NCI-H510A (cell line): ENCODE measurements at places on chromosomes 12 and 14.
A peak's percentile ranks its signal among the peaks of the same experiment; 100 is the strongest.

DNA sequence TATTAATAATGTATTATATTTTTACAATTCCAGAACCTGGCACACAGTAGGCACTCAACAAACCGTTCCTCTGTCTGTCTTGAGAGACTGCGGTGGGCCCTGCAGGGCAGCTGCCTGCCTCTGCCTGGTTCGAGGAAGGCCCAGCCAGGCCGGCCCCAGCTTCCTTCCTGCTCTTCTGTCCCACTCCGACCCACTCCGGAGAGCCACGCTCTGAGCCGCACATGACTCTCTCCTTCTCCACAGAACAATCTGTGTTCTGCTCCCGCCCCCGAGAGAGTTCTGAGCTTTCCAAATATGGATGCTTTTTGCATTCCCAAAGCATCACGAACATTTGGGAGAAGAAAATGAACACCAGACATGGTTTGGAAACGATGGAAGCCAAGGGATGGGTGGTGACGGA is 57.3 kb downstream of the TTC7B start:
- no peak for DNase-seq

GRCh38 chr14:101947904-101948665 is 16.3 kb upstream of the DYNC1H1 start:
- peak; percentile 99 for DNase-seq

GRCh38 chr14:95381726-95382125 is 62.0 kb upstream of the CLMN start:
- no peak for DNase-seq

DNA sequence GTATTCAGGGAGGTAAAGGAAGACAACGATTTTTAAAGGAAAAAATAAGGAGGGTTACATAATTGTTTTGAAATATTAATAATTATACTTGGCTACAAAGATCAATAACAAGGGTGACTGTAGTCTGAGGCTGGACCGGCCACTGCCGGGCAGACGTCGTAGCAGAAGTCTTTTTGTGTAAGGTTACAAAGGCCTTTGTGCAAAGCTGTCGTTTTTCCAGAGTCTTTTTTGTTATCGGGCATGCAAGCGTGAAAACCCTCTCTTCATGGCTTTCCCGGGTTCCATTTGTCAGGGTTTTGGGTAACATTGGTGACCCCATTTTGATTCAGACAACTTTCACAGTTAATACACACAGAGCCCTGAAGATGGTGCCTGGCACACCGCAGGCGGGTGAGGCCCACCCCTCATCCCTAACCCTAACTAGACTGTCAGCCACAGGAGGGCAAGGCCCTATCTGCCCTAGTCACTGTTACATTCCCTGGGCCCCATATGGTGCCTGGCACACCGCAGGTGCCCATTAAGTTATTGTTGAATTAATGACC is 31.3 kb downstream of the RILPL1 start:
- no peak for DNase-seq

- no peak for DNase-seq
Observed at GRCh38 chr12:110537605-110538409, 35.7 kb downstream of the RAD9B start.

DNA sequence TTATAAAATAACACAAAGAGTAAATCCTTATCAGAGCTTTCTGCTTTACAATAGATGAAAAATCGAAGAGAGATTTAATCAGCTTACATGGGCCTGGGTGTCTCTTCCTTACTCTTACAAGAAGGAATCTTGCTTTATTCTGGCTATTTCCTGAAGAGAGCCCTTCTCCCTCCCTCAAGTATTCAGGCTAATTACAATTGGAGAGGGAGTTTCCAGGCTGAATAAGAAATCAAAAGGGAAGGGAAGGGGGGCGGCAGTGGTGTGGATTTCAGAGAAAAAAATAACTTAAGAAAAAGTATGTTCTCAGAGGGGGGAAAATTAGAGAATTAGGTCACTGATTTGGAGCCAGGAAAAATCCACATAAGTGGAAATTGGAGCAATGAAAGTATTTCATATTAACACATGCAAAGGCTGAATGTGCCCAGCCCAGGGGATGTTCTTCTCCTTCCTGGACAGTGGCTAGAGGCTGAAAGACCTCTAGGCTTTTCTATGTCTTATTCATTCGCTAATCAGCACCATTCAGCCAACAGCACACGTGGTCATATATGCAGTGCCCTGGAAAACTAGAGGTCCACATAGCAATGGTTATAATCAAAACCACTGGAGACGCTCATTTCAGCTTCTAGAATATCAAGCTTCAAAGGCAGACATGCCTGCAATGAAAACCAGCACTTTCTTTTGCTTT is 158.9 kb upstream of the BTG1 start:
- DNase-seq, result no peak

DNA sequence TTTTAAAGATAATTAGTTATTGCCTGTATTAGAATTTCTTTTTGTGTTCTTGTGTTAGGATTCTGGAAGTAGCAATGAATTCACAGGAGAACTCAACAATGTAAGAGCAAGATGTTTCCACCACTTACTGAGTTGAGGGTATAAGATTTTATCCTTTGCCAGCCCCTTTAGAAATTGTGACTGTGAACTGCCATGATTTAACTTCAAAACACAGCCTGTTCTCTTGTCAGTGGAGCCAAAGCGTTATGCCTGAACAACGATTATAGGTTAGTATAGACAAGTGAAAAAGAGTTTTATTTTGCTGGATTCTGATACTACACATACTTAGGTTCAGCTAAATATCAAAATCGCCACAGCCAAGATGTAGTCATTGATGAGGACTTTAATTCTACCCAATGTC is 101.6 kb downstream of the CRADD start:
- no peak for DNase-seq

DNA sequence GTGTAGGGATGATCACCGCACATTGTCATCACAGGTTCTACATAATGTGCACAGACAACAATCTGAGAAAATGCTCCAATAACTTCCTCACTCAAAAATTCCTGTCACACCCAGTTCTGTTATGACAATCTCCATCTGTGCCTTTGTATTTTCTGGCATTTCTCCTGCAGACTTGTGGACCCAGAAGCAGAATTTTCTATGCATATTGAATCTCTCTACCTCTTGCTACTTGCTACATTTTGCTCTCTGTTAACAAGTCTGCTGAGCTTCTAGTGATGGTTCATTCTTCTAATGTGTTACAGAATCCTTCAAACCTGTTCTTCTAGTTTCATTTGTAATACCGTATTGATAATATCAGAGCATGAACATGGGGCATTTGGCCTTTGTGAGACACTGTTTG is 127.8 kb upstream of the PTPRQ start:
- no peak for DNase-seq

GRCh38 chr12:267581-268482 is 5.2 kb upstream of the SLC6A13 start:
- DNase-seq, result no peak

DNA sequence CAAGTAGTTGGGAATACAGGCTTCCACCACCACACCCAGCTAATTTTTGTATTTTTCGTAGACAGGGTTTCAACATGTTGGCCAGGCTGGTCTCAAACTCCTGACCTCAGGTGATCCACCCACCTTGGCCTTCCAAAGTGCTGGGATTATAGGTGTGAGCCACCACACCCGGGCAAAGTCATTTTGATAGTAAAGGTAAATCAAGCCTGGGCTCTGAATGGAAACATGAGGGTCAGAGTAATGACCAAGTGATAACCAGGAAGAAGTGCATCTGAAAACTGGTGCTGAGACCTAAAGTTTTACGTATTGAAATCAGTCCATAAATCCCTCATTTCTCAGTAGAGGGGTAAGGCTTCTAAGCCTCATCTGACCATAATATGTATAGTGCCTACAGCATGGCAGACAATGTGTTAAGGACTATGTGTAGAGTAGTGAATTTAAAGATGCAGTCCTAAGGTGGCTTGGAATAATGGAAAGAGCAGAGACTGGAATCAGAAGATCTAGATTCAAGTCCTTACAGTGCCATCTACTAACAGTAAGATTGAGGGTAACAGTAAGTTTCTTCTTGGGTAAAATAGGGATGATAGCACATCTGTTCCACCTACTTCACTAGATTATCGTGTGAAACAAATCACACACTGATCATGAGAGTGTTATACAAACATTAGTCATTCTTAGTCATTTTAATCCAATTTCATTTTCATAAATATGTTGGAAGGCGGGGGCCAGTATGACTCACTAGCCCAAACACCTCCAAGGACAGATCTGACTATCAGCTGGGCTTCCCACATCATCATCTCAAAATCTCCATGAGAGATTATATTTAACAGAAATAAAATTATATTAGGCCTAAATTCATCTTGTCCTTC is 11.2 kb downstream of the MAP4K5 start:
- DNase-seq, result no peak

DNA sequence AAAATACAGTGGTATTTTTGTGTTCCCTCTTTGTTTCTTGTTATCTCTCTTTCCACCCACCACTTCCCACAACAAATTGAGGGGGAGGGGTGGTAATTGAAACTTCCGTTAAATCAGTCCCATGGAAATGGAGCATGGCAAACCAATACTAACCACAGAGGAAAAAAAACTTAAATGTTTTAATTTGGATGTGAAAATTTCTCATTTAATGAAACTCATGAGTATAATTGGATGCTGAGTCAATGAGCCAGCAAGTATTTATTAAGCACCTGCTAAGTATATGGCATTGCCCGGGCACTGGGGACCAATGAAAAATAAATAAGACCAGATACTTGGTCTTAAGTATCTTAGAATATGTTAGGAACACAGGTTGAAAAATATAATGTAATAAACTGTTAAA is 147.5 kb downstream of the KCNH5 start:
- DNase-seq, result no peak

DNA sequence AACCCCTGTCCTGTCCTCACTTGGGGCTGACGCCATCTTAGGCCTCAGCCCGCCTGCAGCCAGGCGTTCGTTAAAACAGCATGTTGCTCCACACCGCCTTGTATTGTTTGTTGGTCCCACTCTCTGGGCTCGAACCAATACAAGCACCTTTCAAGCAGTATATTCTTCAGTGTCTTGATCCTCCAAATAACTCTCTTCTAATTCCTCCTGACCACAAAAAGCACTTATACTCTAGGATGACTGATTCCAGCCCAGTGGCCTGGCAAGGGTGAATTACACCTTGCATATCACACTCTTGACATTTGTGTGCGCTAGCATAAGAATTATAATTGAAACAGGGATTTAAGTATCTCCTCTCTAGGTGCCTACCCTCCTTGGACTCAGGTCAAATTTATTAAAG is 7.1 kb downstream of the CCER1 start:
- DNase-seq, result no peak

- no peak for DNase-seq
Observed at GRCh38 chr12:3554371-3555115, 63.5 kb downstream of the PRMT8 start.

GRCh38 chr12:111360325-111360930 is 8.5 kb downstream of the PHETA1 start:
- no peak for DNase-seq

DNA sequence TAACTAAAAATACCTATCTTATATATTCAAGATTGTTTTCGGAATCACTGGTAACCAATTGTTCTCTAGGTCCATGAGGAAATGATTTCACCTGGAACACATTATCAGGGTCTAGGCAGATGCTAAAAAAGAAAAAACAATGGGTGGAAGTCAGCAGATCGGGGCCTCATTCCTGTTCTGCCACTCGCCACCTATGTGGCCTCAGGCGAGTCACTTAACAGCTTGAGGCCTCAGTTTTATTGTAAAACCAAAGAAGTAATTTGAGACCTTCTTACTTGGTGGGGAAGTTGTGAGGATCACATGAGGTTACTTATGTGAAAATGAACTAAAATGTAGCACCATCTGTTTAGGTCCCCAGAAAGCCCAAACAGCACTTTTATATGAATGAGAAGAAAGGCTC is 6.2 kb upstream of the RNASE10 start:
- DNase-seq, result no peak

DNA sequence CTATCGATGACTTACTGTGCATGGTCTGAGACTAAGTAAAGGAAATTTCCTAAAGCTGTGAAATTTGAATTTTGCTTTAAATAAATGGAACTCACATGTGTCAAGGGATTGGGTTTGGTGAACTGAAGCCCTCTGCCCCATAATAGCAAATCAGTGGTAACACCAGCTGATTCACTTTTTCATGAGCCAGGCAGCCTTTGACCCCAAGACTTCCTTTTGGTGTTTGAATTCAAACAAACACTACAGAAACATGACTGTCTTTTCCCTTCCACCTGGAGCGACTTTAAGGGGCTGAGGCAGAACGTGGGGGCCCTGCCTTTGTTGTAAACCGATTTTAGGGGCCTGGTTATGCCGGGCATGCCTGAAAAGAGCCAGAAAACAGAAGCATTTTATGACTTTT is 28.8 kb downstream of the KCTD10 start:
- no peak for DNase-seq

DNA sequence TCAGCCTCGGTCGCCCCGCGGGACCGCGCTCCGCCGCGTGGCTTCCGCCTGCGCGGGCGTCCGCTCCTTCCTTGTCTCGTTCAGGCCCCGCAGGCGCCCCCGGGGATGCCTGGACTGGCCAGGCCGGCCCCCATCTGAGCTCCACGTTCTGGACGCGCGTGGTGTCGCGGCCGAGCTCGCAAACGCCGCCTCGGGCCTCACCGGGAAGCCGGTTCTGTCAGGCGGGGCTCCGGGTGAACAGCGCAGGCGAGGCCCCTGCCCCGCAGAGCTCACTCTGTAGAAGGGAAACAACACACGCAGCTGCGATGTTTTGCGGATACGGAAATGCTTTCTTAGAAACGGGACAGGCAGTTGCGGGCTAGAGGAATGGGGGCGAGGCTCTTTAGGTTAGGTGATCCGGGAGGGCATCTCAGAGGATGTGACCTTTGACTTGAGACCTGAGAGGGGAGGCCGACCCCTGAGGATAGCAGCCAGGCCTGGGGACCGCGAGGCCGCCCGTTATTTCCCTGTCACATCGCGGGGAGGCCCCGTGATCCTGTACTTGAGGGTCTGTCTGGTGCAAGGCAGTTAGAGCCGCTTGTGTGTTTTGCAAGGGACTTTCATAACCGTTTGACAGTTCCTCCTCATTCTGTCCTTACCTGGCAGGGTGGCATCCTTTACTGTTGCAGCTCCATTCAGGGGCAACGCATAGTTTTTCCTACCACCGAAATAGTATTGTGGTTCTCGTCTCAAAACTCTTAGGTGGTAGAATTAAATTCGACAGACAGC is 584 bp downstream of the VRK1 start:
- no peak for DNase-seq

GRCh38 chr12:31317471-31318395 is 8.2 kb downstream of the SINHCAF start:
- no peak for DNase-seq

- no peak for DNase-seq
Observed at GRCh38 chr12:116078396-116078795, 199.1 kb downstream of the MED13L start.

DNA sequence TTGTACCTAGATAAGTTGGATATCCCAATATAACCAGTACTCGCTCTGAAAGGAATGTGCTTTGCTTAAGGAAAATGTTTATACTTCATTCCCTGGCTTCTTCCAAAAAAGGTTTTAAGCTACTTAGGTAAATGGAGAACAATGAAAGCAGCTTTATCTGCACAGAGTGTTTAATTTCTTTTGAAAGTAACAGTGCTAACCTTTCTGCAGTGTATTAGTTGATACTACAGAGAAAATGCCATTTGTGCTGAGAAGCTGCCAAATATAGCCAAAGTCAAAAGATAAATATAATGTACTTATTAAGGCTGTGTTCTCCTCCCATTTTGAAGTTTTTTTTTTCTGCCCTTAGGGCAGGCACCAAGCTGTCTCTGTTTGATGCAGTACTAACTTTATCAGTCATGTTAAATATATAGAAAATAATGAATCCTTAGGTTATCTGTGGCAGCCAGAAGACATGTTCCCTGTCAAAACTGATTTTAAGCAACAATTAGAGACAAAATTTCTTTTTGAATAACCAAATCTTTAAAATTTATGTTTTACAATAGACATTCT is 145.4 kb upstream of the KITLG start:
- no peak for DNase-seq
